ENCODE measurements at places on chromosomes 6 and 20.

- DNase-seq, result no peak
These were observed 31.5 kb downstream of the RAB44 start for GRCh38 chr6:36729161-36729524.

DNA sequence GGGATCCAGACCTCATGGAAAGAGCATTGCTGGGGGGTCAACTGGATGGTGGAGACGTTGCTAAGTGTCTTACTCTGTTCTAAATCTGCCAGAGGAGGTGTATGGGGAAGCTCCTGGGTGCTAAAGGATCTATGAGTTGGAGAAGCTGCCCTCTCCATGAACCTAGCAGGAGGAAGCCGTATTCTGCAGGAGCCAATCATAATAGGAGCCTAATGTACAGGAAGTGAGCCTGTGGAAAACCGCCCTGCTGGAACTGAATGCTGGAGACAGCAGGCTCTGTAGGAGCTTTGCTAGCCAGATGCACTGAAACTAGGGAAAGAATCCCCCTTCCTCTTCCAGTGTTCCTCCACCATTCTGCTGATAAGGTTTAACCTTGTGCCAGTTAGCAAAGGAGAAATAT is 10.9 kb downstream of the CASP8AP2 start:
- DNase-seq, result no peak

DNA sequence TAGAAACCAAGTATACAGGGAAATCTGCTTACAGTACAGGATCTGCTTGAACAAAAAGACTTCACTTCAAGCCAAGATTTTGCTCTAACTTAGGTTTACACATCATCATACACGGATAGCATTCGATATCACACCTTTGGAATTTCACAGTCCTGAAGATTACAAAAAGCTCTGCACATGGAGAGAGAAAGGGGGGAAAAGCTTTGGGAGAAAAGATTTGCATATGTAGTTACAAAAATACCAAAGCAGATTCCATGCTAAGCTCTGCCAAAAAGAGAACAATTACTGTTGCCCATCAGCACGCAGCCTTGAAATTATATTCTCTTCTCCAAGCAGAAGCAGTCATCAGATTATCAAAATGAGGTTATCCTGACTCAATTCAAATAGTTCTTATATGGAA is 62.0 kb downstream of the HIVEP2 start:
- no peak for DNase-seq

GRCh38 chr20:51943761-51944160 is 141.4 kb upstream of the SALL4 start:
- no peak for DNase-seq

- no peak for DNase-seq
These were observed 42.4 kb upstream of the GCLC start for GRCh38 chr6:53587291-53587690.

GRCh38 chr6:8844968-8845367 is 409.6 kb upstream of the SLC35B3 start:
- DNase-seq, result no peak

- no peak for DNase-seq
These were observed 13.9 kb upstream of the NAA20 start for GRCh38 chr20:20003031-20003954.

- DNase-seq, result no peak
These were observed 47.5 kb downstream of the ADGRG6 start for GRCh38 chr6:142349215-142349823.

- DNase-seq, result no peak
These were observed 64.5 kb upstream of the HIVEP1 start for GRCh38 chr6:11947575-11947974.

DNA sequence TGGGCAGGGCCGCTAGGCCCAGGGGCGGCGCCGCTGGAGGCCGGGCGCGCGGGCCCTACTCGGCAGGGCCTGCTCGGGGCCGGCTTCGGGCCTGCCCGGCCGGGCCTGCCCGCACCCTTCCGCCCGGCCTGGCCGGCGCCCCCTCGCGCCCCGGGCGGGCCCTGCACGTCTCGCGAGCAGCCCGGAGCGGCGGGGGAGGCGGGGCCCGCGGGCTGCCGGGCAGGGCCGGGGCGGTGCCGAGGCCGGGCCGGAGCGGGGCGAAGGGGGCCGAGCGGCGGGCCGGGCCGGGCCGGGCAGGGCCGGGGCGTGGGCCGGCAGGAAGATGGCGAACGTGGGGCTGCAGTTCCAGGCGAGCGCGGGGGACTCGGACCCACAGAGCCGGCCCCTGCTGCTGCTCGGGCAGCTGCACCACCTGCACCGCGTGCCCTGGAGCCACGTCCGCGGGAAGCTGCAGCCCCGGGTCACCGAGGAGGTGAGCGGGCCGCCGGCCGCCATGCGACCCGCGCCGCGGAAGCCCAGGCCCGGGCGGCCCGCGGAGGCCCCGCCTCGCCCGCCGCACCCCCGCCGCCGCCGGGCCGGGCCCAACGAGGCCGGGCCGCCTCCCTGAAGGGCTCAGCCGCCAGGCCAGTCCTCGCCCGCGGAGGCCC is at the start of gene NPEPL1:
NPEPL1 (plus strand) TSS at position 222 of the 647 bp plus-strand sequence; CDS start at position 323, 101 bp downstream.
- DNase-seq, result peak; percentile 29

DNA sequence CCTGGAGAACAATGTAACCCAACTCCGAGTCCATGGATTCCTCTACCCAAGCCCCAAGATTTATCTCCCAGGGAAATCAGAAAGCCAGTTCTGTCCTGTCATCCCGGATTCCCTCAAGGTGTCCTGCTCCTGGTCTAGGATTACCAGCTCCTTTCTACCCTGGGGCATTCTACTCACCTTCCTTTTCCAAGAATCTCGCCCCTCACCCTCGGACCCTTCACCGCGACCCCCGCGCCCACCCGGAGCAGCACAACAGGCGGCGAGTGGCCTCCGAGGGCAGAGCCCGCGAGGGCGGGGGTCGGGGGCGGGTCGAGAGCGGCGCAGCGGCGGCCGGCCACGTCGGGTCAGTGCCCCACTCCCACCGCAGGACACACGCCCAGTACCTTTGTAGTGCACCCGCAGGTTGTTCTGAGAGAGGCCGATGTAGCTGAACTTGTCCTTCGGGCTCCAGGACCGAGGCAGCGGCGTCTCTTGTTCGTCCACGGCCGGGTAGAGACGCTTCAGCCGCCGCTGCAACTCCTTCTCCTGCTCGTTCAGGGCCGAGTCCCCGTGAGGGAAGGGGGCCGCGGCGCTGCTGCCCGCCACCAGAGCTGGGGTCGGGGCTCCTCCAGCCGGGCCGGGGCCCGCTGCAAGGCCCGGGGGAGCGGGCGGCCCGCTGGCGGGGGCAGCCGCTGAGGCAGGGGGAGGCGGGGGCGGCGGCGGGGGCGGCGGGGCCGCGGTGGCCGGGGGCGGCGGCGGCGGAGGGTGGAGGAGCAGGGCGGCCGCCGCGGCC is 897 bp downstream of the RANBP9 start:
- DNase-seq, result peak; percentile 14

DNA sequence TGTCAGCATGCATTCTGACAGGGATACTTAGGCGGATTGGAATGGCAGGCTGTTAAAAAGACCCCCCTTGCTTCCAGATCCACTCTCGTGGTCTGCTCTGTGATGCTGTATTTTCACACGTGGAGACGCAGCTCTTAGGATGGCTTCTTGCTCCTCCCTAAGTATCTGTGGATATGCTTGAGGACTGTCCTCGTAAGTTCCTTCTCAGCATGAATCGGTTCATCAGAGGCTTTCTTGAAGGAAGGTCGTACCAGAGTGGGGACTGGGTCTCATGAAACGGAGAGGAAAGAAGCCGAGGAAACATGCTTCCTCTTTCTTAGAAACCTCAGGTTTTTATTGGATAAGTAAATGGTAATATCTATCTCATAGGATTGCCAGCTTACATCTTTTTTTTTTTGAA is 220.4 kb downstream of the FARS2 start:
- DNase-seq, result no peak

DNA sequence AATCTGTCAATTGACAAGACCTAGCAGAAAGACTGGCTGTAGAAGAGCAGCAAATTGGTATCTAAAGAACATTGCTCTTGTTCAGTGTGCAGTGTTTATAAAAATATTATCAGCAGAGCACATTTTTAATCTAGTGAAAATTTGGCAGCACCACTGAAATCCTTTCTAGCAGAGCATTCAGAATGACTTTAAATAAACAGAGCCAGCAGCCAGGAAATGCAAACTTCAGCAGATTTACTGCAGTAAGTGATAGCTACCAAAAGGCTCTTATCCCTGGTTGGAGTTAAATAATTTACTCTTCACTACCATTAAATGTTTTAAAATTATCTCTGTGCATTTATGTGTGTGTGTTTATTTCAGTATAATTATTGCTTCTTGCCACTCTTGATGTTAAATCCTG is 590.9 kb upstream of the CITED2 start:
- no peak for DNase-seq

GRCh38 chr6:167683028-167683862 is 143.5 kb upstream of the AFDN start:
- DNase-seq, result no peak

GRCh38 chr6:158963020-158963808 is 36.8 kb downstream of the RSPH3 start:
- DNase-seq, result no peak

- DNase-seq, result no peak
These were observed 417.3 kb upstream of the ARID1B start for GRCh38 chr6:156359912-156360311.

GRCh38 chr20:49892260-49892659 is 23.1 kb downstream of the SPATA2 start:
- DNase-seq, result no peak

DNA sequence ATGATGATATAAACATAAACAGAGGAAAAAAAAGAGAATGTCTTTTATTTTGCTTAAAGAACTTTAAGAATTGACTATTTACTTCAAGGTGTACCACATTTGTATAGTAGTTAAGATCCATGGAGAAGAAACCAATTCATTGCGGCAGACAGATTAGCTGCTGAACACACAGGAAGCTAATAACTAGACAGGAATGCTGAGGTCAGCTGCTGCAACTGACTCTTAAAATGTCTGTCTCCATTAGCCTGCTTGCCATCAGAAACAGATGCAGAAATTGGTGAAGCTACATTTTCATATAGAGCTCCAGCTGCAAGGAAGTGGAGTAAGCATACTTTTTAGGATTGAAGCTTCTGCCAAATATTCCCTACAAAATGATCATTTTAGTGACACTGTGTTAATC is 939.5 kb downstream of the EPHA7 start:
- DNase-seq, result no peak

DNA sequence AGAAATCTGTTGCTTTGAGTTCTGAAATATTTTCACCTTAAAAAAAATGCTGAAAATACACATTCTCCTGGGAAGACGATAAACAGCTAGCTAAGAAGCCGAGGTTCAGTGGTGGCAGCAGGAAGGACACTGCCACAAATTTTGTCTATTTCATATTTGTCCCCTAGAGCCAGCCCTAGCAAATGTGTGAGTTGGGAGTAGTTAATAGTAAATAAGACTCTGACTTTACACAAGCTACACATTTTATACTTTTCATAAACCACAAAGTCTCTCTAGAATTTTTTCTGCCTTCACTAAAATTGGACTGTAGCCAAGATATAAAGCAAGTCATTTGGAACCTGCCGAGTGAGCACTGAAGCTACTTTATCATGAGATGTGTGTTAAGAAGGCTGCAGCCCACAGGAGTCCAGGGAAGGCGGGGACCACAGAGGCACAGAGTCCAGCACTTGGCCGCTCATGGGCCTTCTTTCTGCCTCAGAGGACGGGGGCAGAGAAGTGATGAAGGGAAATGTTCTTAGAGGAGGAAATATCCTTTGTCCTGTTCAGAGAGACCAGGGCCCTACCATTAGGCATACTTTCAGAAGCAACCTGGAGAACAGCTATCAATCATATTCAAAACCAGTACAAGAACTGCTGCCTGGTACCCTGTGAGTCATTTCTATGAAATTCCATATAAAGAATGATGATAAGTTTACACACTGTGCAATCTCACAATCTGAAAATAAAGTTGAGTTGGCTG is 241.7 kb upstream of the TAB2 start:
- no peak for DNase-seq

GRCh38 chr6:42375007-42375635 is 76.6 kb downstream of the TRERF1 start:
- no peak for DNase-seq

GRCh38 chr20:58684291-58684690 is 8.3 kb upstream of the NPEPL1 start:
- DNase-seq, result no peak

DNA sequence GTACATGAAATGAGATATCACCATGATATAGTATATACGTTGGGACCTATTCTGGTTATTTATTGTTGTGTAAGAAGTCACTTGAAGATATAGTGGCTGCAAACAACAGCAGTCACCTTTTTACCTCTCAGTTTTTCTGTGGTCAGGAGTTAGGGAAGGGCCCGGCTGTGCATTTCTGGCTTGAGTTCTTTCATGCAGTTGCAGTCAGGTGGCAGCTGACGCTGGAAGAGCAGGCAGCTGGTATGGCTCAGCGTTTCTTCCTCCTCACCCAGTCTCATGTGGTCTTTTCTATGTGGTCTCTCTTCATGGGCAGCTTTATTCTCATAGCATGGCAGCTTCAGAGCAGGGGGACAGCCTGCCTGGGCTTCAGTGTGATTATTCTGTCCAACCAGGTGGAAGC is 154.4 kb downstream of the PLCB4 start:
- DNase-seq, result no peak

DNA sequence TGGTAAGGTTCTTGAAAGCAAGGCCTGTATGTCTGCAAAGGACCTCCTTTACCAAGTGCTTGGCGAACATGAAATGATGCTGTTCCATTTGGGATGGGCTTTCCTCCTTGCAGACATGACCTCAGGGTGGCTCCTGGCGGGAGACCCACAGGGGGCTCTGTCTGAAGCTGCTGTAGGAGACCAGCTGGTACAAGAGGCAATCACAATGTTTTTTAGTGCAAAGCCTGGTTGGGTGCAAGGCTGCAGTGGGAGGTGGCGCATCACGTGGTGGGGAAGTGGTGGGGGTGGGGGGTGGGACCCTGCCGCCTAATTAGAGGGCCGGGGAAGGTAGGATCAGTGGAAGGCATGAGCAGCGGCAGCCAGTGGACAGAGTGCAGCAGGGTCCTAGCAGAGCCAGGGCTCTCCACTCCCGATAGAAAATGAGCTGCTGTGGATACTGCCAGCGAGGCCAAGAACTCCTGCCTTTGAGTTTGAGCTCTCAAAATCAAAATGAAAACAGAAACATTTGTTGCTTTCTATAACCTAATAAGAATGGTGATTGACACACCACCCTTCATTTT is 9.1 kb upstream of the ARMC2 start:
- DNase-seq, result no peak

DNA sequence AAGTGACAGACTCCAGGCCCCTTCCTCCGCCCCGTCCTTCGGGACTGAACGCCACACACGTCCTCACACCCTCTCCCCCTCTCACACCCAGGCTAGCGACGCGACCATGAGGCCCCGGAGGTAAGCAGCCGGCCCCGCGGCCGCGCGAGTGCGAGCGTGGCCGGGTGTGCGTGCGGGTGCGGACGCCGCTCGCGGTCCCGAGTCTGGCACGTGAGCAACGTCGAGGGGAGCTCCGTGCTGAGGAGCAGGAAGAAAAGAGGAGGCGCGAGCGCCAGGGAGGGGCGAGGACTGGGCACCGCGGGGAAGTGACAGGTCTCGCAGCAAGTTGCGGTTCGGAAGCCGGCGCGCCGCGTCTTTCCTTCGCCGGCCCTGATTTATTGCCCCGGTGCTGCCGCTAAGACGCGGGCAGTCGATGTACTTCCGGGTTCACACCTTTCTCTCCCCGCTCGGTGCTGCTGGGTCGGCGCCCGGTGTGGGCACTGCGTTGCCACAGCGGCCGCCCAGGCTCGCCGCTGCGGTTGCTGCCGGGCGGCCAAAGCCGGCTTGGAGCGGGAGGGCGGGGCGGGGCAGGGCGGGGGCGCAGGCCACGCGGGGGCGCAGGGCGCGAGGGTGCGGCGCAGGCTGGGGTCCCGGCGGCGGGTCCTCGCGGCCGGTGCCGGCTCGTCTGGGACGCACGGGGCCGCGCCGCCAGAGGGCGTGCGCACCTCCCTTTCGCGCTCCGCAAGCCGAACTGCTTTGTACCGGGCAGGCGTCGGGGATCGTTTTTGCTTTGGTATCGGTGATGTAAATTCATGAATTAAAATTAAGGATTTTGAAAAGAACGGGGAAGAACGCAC is 15.8 kb upstream of the LIN28B start:
- no peak for DNase-seq

Measured in stimulated activated CD8-positive, alpha-beta memory T cell treated with anti-CD3 and anti-CD28 coated beads, Interleukin-7, amount 100 ng/mL, for 48 hours (primary cell).